Stimulated activated CD4-positive, alpha-beta T cell treated with anti-CD3 and anti-CD28 coated beads, TNF-alpha, amount 100 ng/mL, for 48 hours (primary cell): ENCODE measurements at places on chromosomes 16 and 17.

DNA sequence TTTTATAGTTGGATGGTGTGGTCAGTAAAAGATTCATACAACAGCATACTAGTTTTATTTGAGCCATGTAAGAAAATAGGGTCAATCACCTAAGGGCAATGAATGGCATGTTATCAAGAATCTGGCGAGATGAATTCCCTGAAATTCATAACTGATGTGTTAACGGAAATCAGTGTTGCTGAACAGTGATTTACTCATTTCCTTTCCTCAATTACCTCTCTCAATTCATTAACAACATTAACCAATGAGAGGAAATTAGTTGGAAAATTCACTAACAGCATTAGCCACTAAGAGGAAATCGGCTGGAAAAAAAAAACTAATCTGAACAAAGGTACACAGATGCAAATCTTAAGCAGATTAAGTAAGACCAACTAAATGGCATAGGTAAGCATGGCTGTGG is 6.3 kb downstream of the CMTR2 start:
- no peak for DNase-seq

DNA sequence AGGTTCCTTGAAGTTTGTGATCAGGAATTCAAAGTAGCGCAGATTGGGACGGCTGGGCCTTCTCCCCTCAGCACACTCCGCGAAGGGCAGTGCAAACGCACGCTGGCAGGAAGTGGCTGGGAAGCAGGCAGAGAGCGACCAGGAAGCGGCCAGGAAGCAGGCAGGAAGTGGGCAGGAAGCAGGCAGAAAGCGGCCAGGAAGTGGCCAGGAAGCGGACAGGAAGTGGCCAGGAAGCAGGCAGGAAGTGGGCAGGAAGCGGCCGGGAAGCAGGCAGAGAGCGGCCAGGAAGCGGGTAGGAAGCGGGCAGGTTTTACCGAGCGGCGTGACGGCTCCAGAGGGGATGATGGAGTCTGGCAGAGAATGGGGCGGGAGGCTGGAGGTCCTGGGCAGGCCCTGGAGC is 3.2 kb downstream of the DPEP1 start:
- DNase-seq: no peak

DNA sequence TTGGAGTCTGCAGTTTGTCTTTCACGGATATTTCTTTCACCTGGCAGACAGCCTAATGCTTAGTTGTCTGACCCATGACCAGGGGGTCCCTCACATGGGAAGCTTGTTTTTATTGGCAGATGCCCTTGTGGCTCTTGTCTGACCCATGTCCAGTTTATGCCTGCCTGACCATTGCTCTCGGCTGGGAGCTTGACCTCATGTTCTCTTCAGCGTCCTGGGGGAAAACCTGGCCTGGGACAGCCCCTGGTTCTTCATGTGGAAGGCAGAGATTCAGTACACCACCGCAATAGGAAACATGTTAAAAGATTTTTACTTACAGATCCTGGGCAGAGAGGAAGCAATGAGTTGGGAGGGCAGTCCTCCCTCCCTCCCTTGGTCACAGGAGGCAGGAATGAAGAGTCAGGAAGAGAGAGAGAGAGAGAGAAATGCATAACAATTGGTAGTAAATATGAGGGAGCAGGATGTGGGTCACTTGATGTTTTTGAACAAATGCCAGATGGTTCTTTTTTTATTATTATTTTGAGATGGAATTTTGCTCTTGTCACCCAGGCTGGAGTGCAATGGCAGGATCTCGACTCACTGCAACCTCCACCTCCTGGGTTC is 302.7 kb upstream of the MYOCD start:
- no peak for DNase-seq

DNA sequence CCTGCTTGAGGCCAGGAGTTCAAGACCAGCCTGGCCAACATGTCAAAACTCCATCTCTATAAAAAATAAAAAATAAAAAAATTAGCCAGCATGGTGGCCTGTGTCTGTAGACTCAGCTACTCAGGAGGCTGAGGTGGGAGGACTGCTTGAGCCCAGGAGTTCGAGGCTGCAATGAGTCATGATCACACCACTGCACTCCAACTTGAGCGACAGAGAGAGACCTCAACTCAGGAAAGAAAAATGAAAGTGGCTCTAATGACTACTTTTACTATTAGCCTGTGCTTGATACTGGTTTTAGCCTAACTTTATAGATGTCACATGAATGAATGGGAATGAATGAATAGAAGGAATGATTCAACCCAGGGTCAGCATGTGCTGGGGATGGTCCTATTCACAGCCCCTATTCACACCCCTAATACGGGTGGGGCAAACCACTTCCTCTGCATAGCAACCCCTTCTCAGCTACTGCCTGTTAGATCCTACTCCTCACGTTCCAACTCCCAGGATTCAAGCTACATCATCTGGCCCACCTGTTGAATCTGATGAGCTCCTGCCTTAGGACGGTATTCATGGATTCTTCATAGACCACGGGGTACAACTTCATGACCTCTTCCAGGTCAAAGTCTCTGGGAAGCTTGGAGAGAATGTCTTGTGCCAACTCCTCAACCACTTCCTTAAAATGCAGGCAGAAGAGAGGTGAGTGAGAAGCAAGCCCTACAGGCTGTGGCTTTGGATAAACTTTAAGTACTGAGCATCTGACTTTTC is 40.5 kb downstream of the LYRM1 start:
- no peak for DNase-seq

- no peak for DNase-seq
Observed at GRCh38 chr17:21339011-21339410, 37.1 kb upstream of the KCNJ12 start.

DNA sequence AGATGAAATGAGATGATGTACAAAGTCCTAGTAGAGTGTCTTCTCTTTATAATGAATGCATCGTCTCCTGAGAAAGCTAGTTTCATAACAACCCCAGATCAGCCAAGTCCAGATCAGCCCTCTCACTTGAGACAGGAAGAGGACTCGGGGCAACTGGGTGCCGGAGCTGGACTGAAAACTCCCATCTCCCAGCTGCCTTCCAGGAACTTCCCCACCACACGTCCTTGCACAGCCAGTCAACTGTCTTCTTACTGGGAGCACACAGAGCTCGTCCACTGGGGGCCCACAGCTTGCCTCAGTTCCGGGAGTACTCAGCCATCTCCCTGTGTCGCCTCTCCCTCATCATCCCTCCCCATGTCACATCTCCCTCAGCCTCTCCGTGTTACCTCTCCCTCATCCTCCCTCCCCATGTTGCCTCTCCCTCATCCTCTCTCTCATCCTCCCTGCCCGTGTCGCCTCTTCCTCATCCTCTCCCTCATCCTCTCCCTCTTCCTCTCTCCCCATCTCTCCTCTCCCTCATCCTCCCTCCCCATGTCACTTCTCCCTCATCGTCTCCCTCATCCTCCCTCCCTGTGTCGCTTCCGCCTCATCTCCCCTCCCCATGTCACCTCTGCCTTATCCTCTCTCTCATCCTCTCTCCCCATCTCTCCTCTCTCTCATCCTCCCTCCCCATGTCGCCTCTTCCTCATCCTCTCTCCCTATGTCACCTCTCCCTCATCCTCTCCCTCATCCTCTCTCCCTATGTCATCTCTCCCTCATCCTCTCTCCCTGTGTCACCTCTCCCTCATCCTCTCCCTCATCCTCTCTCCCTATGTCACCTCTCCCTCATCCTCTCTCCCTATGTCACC is 22.4 kb upstream of the KCNH6 start:
- no peak for DNase-seq

- no peak for DNase-seq
Observed at GRCh38 chr16:14003074-14003570, 68.0 kb upstream of the MRTFB start.

GRCh38 chr17:63972796-63973195 is at the start of gene SCN4A:
SCN4A (minus strand) TSS chr17:63972918; CDS start chr17:63972841, 77 bp downstream.
- DNase-seq: no peak

- DNase-seq: no peak
Observed at GRCh38 chr16:89244754-89245153, 27.3 kb downstream of the ZNF778 start.
